ENCODE measurements at places on chromosomes 4 and X.

GRCh38 chr4:108902769-108903168, 139.9 kb upstream of the ETNPPL start:
- DNase-seq: no peak

- DNase-seq: no peak
Observed at GRCh38 chrX:28854637-28855036, 267.4 kb downstream of the IL1RAPL1 start.

DNA sequence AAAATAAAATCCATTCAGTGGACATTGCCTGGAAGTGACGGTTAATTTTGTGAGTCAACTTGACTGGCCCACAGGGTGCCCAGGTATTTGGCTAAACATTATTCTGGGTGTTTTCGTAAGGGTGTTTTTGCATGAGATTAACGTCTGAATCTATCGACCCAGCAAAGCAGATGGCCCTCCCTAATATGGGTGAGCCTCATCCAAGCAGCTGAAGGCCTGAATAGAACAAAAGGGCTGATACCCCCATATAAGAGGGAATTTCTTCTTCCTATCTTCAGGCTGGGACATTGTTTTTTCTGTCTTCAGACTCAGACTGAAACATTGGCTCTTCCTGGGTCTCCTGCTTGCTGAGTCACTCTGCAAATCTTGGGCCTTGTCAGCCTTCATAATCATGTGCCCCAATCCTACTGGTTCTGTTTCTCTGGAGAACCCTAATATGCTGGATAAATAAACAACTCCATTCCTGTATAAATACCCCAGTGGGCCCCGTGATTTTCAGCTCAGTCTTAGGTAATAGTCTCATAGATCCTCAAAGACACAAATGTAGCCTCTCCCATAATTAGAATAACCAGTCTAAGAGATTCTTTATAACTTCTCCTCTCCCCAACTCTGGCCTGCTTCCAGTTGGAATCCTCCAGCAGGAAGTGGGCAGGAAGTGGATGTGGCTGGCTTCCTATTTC, 33.1 kb upstream of the DDX3X start:
- DNase-seq: no peak

GRCh38 chr4:99790796-99791617, 25.6 kb upstream of the DAPP1 start:
- no peak for DNase-seq

GRCh38 chr4:85783483-85783882, 308.5 kb downstream of the ARHGAP24 start:
- no peak for DNase-seq

DNA sequence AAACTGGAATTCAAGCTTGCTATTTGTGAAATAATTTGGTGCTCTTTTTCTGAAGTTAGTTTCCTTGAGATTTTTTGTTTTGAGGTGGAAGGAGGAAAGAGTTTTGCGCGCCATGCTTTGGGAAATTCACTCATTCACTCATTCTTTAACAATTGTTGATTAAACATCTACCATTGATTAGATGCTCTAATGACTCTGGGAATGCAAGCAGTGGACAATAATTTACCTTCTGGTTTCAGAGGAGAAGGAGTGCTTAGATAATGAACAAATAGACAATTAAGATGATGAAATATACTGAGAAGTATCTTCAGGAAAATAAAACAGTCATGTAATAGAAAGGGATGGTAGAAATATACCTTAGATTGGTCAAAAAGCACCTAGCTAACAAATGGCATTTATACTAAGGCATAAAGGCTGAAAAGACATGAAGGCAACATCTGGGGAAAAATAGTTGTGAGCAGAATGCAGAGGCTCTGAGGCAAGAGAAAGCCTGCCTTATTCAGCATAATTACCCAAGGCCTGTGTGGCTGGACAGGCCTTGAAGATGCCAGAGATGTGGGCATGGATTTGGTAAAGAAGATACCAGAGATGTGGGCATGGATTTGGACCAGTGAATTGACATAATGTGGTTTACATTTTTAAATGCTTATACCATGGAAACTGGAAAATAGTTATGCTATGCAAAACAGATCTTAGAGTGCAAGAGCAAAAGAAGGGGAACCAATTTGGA, 2.7 kb upstream of the COMMD8 start:
- DNase-seq: no peak

DNA sequence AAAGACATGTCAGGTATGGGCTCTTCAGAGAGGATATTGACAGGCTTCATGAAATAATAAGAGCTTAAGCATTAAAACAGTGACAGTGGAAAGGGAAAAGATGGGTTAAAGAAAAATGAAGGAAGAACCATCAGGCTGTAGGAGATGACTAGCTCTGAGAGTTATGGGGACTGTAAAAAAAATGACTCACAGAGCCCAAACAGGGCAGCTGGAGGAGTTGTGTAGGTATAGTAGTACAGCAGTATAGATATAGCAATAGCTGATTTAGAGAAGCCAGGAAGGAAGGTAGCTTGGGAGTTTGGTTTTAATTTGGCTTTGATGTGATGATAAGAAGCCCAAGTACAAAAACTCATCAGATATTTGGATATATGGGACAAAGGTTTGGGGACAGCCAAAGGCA, 66.6 kb downstream of the FREM3 start:
- DNase-seq: no peak

GRCh38 chrX:17547658-17548057, 172.7 kb downstream of the NHS start:
- no peak for DNase-seq

DNA sequence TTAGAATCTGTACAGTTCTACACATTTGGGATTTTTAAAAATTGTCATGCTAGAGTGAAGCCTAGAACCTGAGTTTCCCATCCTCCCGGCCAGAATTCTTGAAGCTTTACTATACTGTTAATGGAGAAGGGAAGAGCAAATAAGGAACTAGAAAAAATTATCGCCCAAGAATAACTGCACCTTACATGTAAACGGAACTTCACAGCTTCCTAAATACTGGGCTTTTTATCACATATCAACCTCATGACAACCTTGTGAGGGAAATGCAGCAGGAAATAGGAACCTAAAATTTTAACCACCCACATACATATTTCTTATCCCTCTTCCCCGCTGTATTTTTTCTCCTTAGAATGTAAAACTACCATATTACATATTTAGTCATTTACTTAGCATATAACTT, 19.3 kb downstream of the ARHGEF9 start:
- DNase-seq: no peak

DNA sequence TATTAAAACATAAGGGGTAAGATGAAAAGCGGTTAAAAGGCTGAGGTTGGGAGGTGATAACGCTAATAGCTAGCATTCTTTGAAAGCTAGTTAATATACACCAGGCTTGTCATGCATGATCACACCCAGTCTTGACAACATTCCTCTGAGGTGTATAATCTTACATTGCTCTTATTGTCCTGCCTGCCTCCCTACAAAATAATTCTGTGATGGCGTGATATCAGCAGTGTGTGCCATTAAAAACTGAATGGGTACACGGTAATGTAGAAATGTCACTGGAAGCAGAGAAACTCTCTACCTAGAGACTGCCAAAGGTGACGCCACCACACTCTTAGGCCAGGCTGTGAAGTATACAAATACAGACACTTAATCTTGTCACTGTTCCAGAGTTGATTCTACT, 68.1 kb downstream of the DIAPH2 start:
- DNase-seq: no peak

DNA sequence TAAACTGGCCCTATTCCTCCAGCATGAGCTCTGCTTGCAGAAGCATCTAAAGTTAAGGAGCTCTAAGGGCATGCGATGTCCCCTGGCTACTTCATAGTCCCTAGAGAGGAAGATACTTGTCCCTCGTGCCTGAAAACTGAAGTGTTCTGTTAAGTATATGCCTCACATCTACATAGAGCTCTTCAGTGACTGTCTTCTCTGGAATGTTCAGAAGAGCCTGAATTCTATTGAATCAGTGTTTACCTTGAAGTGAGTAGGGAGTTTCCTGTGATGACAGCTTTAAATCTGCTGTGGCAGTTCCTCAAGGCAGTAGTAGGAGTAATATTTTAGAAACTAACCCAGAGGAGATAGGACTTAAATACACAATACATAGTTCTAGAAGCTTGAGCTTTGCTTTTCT, 111.2 kb downstream of the ZNF518B start:
- DNase-seq: no peak

- DNase-seq: no peak
Observed at GRCh38 chrX:17442898-17443297, 67.9 kb downstream of the NHS start.

DNA sequence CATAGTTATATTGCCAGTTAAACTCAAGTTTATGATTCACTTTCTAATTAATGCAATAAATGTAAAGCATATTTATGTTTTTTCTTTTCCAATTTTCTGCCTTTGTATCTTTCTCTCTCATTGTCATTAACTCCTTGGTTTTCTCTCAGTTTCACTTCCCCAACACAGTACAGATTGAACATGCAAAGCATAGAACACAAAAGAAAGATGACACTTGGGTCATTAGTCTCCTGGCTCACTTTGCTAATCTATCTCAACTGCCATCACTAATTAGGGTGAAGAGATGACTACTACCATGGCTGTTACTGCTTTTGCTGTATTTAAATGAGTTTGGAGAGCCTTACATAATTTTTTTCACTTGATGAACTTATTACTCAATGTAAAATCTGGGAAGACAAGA, 12.3 kb upstream of the NAA11 start:
- no peak for DNase-seq

- DNase-seq: no peak
Observed at GRCh38 chrX:68647156-68647957, at the start of gene STARD8. TSS of gene STARD8 (plus strand) at chrX:68647666. CDS start at chrX:68647883, 217 bp downstream.

GRCh38 chr4:183268556-183268955, 51.5 kb downstream of the CLDN22 start:
- no peak for DNase-seq

DNA sequence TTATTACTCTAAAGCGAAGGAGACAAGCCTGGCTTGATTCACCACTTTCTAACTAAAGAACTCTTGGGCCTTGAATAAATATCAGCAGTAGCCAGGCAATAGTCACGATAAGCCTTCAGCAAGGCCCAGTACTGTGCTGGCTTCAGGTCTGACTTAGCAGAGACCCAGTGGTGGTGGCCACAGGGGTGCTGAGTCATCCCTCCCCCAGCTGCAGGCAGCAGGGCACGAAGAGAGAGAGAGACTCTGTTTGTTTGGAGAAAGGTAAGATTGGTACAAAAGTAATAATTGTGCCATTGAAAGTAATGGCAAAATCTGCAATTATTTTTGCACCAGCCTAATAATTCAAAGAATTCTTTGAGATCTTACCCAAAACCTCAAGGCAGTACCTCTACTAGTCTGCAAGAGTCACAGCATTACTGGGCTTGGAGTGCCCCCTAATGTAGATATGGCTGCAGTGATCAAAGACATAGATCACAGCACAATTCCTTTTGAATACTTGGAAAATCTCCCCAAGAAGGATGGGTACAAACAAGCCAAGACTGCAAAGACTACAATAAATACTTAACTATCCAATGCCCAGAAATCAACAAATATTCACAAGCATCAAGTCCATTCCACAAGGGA, 159.5 kb upstream of the USP38 start:
- no peak for DNase-seq

GRCh38 chr4:48270951-48271473, 1.4 kb upstream of the TEC start:
- no peak for DNase-seq

DNA sequence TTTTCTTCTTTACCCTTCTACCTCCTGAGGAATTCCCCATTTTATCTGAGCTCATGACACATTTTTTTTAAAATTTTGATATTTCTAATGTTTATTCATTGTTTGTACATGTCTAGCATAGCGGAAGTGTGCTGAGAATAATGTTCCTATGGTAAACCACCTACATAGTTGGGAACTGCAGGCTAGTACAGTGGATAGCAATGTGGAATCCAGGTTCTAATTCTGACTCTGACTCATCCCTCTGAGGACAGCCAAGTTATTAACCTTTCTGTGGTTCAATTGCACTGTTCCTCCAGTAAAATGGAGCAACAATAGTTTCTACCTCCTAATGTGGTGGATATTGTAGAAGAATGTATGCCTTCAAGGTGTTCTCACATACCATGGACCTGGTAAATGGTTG, 20.6 kb upstream of the APELA start:
- no peak for DNase-seq
